SW480 (cell line): ENCODE measurements at places on chromosomes 4 and X.

DNA sequence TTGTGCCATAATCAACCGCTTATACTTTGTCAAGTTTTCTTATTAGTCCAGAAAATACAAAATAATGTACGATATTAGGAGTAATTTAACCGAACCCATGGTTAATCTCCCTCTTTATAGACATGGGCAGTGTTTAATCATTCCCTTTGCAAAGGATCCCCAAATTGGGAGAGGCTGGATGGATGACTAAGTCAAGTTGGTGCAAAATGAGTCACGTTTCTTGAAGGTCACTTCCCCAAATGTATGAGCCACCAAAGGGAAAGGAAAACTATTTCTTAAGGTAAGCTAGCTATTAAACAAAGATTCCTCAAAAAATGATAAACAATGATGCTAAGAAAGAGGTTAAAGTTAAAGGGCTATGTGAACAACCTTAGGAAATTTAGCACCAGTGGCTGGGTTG lies 17.5 kb downstream of the MAML3 start:
- DNase-seq: no peak

DNA sequence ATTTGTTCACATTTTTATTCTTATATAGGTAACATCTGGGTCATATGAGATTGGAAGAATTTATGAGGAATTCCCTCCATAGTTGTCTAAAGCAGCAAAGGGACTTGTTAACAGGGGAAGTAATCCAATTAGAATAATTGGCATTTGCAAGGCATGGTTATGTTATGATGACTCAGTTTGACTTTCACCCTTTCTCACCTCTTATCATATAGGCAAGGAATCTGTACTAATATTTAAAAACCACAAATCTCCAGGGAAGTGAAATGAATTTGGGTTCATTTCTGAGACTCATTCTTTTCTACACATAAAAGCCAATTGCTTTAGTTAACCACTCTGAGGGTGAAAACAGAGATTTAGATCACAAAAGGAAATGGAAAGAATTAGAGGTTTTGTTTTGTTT lies 281.5 kb upstream of the DKK2 start:
- no peak for DNase-seq

- DNase-seq: no peak
Measured at GRCh38 chr4:39146211-39146610, 36.1 kb upstream of the WDR19 start.

- no peak for DNase-seq
Measured at GRCh38 chr4:168859888-168860694, 150.0 kb downstream of the CBR4 start.

DNA sequence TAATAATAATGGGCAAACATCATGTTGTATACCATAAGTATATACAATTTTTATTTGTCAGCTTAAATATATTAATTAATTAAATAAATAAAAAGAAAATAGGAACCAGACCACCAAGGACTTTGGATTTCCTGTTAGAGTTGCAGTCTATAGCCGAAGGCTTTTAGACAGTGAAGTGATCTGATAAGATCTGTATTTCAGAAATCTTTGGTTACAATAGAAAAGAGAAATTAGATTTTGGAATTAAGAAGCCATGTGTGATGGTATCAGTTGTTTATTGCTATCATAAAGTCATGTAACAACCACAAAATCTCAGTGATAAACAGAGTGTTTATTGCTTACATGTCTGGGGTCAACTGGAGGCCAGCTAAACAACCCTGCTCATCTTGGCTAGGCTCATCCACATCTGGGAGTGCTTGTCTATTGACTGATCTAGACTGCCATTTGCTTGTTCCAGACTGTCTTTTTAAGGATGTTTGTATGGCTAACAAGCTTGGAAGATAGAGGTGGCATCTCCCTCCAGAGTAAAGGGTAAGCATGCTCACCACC lies 142.1 kb upstream of the USP9X start:
- no peak for DNase-seq
